ENCODE measurements at places on chromosomes 12 and 14. TPM values are rescaled to one million over a fixed set of nuclear protein-coding genes. Genes with fewer than 3 reads are reported as not detected.

BATF gene
- total RNA-seq: 10.0 TPM

ACOT6 gene
- 0.43 TPM for total RNA-seq

CD69 gene
- not detected for total RNA-seq

CACNA1C gene
- not detected for total RNA-seq

DLK1 gene
- not detected for total RNA-seq

ESYT1 gene
- total RNA-seq: 241 TPM

COCH gene
- total RNA-seq: 3.9 TPM

SRRM4 gene
- total RNA-seq: not detected

MGAT2 gene
- 51.3 TPM for total RNA-seq

PKP2 gene
- total RNA-seq: 61.4 TPM

PPP1R36 gene
- 0.85 TPM for total RNA-seq

RNASE3 gene
- not detected for total RNA-seq

ASCL1 gene
- total RNA-seq: not detected

CMA1 gene
- not detected for total RNA-seq

VRK1 gene
- 16.8 TPM for total RNA-seq

TMEM253 gene
- total RNA-seq: 0.24 TPM

IL31 gene
- not detected for total RNA-seq

HOXC10 gene
- total RNA-seq: 2.2 TPM

GUCY2C gene
- total RNA-seq: not detected

RHOJ gene
- 0.21 TPM for total RNA-seq

ALDH6A1 gene
- 12.8 TPM for total RNA-seq

RD3L gene
- not detected for total RNA-seq

TSPAN19 gene
- total RNA-seq: not detected

EPYC gene
- not detected for total RNA-seq

KRT74 gene
- not detected for total RNA-seq

TXNRD1 gene
- total RNA-seq: 190 TPM

KIAA0586 gene
- total RNA-seq: 8.9 TPM

PMCH gene
- not detected for total RNA-seq

PRIMA1 gene
- total RNA-seq: not detected

DACT1 gene
- total RNA-seq: not detected

NDUFA12 gene
- 135 TPM for total RNA-seq

CLEC9A gene
- not detected for total RNA-seq

DNAH10 gene
- under 0.01 TPM for total RNA-seq

IL22 gene
- total RNA-seq: not detected

EML1 gene
- 11.3 TPM for total RNA-seq

SSTR1 gene
- under 0.01 TPM for total RNA-seq

CAPZA3 gene
- total RNA-seq: 0.24 TPM

KRT83 gene
- under 0.01 TPM for total RNA-seq

GPR84 gene
- total RNA-seq: not detected

TPH2 gene
- total RNA-seq: not detected

MYF6 gene
- not detected for total RNA-seq

THTPA gene
- 5.5 TPM for total RNA-seq
